ENCODE measurements at places on chromosomes 4 and X.

GRCh38 chr4:155681886-155682285, 15.2 kb downstream of the GUCY1A1 start:
- DNase-seq = no peak

- DNase-seq = no peak
Observed at GRCh38 chr4:119204916-119205315, 7.6 kb upstream of the USP53 start.

GRCh38 chrX:73850124-73851013, 287.4 kb downstream of the CHIC1 start:
- peak; percentile 0 for DNase-seq

- peak; percentile 13 for DNase-seq
Observed at GRCh38 chr4:117134386-117134785, 49.0 kb upstream of the TRAM1L1 start.

GRCh38 chr4:44916411-44916810, 190.1 kb upstream of the GNPDA2 start:
- DNase-seq = no peak

DNA sequence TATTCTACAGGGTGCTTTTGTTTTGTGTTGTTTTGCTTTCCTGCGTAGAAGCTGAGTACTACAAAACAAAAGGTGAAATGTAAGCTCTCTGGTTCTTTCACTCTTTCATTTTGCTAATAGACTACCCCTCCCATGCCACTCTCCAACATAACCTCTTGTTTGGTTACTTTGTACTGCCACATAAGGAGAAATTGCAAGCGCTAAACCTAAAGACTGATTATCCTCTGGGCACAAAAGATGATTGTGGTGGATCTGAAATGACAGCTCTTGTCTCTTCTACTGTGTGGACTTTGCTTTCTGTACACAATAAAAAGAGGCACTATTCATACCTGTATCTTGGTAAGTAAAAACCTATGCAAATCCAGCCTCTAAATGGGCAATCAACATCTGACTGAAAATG, 5.3 kb downstream of the MBNL3 start:
- no peak for DNase-seq
